ENCODE measurements at places on chromosomes 5 and 9. TPM values are rescaled to one million over a fixed set of nuclear protein-coding genes. Genes with fewer than 3 reads are reported as not detected.

SERF1A gene
- total RNA-seq: 7.1 TPM

HTR1A gene
- total RNA-seq: not detected

INSYN2B gene
- total RNA-seq: not detected

ECM2 gene
- under 0.01 TPM for total RNA-seq

AFAP1L1 gene
- total RNA-seq: 5.9 TPM

IFNA2 gene
- not detected for total RNA-seq

ADGRV1 gene
- 0.39 TPM for total RNA-seq

GABRA6 gene
- total RNA-seq: not detected

CDH12 gene
- not detected for total RNA-seq

NR4A3 gene
- not detected for total RNA-seq

LCN2 gene
- total RNA-seq: 0.54 TPM

RASGEF1C gene
- total RNA-seq: not detected

ORM2 gene
- not detected for total RNA-seq

FAM151B gene
- total RNA-seq: 5.1 TPM

Measured in placental epithelial cell (primary cell).